ENCODE measurements at places on chromosomes 6 and 20.
A peak's percentile ranks its signal among the peaks of the same experiment; 100 is the strongest.

GRCh38 chr6:140062043-140063020 lies 687.9 kb upstream of the CITED2 start:
- DNase-seq, result peak; percentile 96

GRCh38 chr6:40555092-40555491 lies 32.1 kb downstream of the LRFN2 start:
- no peak for DNase-seq

GRCh38 chr6:168165373-168165772 lies 86.4 kb upstream of the FRMD1 start:
- DNase-seq, result no peak

DNA sequence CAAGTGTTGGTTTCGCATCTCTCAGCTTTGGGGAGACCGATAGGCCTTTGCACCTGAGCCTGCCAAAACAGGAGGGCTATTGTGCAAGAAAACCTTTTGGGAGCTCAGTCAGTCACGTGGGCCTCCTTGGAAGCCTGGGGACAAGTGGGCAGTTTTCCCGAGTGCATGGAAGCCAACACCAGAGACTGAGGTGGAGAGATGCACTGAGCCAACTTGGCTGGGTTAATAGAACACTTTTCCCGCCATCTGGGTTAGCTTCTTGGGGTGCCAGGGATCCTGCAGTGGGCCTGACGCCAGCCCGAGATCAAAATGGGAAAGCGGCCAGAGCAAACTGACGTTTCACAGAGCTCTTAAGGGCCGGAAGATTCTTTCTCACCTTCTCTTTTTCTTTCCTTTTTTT lies 2.8 kb upstream of the OOEP start:
- no peak for DNase-seq

DNA sequence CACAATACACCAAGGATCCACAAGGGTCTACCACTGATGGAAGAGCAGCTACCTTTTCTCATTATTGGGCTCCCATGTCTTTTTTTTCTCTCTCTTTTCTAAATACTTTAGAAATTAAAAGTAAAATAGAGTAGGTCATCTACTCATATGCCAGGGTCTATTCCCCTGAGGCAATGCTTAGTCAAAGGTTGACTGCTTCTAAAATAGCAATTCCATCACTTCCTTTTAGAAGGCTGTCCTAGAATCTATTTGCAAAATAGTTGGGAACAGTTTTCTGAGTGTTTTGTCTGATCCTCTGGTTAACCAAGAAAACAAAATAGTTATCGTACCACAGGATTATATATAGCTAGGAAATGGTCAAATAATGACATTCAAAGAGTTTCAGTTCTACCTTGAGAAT lies 174.1 kb downstream of the COL21A1 start:
- no peak for DNase-seq

DNA sequence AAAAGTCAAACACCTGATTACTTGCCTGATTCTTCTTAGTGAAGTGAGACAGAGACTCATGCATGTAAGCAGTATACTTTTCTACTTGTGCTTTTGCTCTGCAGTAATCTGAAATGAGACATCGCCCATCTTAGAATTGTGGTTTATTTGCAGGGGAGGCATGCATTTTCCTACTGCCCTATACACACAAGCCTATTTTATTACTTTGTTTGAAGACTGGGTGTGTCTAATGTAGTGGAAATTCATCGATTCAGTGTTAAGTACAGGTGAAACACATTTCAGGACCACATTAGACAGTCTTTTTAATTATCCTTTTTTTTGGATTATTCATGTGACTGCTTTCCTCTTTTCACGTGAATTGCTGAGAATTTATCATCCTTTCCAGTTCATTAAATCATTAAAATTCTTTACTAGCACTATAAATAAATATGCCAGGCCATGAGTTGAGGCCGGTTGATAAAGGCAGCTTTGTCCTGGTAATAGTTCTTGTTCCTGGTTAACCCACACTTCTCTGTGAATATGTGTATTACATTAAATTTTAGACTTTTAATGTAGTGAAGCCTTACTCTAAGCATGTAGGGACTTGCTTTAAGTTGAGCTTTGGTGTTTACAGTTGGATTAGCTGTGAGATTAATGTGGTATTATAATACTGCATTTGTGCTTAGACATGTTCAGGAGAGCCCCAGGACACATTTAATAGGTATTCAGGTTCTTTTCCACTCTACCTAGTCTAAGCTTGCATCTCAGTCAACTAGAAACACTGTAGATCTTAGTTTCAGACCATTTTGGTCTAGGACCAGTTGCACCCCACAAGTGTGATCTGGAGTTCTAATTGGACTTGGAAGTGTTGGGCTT lies 10.8 kb upstream of the BTBD3 start:
- no peak for DNase-seq

GRCh38 chr6:47169785-47170616 lies 127.9 kb upstream of the ADGRF1 start:
- no peak for DNase-seq

GRCh38 chr6:167499161-167499660 lies 174.3 kb downstream of the TTLL2 start:
- DNase-seq, result no peak

DNA sequence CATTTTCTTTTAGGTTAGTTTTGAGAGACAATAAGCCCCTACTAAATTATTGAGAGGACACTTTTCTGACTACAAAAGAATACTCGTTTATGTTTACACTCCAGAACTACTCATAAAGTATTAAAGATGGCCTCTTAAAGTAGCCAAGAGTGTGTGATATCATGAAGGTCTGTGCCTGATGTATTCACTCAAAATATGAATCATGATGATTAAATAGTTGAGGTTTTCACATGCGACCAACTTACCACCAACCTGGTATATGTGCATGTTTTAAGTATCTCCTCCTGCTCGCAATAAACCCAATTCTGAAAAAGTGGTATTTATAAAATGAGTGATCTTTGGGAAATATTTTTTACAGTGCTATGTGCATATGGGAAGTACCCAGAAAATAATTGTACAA lies 43.9 kb downstream of the IL20RA start:
- DNase-seq, result no peak

DNA sequence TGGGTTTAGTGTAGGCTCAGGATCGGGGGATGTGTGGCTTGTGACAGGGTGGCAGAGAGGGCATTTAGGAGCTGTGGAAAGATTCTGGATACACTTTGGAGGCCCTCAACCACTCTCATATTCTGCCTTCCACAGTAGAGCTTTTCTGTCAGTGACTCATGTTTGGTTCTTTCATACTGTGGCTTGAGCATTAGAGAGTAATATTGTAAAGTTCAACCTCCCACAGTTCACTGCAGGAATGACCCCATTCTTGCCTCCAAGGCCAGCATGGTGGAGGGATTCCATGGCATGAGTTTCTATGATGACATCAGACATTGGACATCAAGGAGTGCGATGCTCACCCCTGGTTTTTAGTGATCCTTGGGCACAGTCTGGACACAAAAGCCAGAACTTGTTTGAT lies 50.9 kb downstream of the DTD1 start:
- DNase-seq, result no peak

GRCh38 chr20:40925829-40926510 lies 102.7 kb upstream of the TOP1 start:
- DNase-seq, result no peak

- DNase-seq, result no peak
Observed at GRCh38 chr6:119673741-119674140, 324.2 kb upstream of the MAN1A1 start.

DNA sequence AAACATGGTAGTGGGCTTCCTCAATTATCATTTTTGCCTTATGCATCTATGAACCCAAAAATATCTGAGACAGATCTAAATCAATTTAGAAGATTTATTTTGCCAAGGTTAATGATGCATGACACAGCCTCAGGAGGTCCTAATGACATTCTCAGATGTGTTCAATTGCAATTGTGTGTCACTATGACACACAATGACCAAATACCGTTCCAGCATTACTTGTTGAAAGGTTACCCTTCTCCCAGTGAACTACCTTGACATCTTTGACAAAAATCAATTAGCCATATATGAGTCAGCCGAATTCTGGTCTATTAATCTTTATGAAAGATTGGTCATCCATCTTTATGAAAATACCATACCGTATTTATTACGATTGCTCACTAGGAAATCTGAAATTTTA lies 592.5 kb upstream of the GJE1 start:
- no peak for DNase-seq

DNA sequence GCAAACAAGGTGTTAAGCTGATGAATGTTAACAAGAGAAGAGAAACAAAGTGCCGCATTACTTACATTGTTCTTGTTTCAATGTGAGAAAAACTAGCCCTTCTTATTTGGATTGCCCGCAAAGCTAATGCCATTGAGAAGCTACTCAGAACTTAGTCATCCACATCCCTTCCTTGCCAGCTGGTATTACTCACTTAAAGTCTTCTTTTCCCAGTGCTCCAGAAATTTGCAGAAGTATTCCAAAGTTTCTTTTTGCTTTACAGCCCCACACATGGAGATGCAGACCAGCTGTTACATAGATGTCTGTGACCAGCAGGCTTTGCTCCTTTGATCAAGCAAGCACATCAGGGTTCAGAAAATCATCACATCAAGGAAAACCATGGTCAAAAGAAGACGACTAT lies 529.0 kb downstream of the TBC1D32 start:
- no peak for DNase-seq
